ENCODE measurements at places on chromosomes 4 and X.
A peak's percentile ranks its signal among the peaks of the same experiment; 100 is the strongest.

- DNase-seq = no peak
Observed at GRCh38 chrX:70553516-70553915, 108.9 kb downstream of the DLG3 start.

GRCh38 chr4:87342872-87343271, 20.2 kb upstream of the HSD17B13 start:
- no peak for DNase-seq

DNA sequence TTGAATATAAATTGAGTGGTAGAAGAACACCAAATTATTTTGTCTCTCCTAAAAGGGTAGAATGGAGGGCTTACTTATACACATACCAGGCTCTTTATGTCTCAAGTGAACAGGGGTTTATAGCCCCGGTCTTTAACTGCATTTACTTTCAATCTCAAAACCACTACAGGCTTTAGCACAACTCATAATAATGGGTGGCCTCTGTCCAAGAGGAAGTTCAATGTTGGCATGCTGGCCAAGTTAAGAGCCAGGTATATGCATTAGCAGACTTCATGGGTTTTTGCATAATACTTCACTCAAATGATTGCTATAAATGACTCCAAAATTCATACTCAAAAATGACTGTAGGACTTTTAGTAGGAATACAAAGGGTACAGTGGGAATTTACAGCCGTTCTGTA, 118.5 kb upstream of the OTUD4 start:
- DNase-seq = no peak

DNA sequence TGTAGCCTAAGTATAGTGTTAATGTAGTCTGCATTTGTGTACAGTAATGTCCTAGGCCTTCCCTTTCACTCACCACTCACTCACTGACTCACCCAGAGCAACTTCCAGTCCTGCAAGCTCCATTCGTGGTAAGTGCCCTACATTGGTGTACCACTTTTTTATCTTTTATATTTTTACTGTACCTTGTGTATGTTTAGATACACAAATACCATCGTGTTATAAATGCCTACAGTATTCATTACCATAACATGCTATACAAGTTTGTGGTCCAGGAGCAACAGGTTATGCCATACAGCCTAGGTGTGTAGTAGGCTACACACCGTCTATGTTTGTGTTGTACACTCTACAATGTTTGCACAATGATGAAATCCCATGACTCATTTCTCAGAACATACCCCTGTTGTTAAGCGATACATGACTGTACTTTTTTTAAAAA, 15.4 kb downstream of the TSPAN5 start:
- no peak for DNase-seq

GRCh38 chrX:44244008-44244407, 99.5 kb downstream of the EFHC2 start:
- DNase-seq = peak; percentile 72

- no peak for DNase-seq
Observed at GRCh38 chrX:14594521-14594920, 65.2 kb downstream of the GLRA2 start.
